ENCODE measurements at places on chromosomes 12 and 14. TPM values are rescaled to one million over a fixed set of nuclear protein-coding genes. Genes with fewer than 3 reads are reported as not detected.

DNA sequence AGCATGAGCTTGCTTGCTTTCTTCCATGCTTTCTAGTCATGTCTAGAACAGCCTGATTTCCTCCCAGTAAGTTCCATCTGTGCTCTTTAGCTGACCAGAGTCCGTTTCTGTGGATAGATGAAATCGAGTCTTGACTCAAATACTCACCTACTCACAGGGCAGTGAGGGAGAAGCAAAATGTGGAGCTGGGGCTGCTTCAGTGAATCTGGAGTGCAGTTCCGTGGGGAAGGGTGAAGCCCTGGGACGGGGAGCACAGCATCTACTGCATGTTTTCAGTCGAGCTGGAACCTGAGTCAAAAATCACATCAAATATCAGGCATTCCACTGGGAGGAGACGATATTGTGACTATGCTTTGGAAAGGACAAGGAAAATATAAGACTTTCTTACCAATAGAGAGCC lies 70.3 kb upstream of the PRMT8 start:
- DNase-seq = no peak

GRCh38 chr12:16881986-16882570 lies 276.1 kb upstream of the LMO3 start:
- DNase-seq = no peak

DNA sequence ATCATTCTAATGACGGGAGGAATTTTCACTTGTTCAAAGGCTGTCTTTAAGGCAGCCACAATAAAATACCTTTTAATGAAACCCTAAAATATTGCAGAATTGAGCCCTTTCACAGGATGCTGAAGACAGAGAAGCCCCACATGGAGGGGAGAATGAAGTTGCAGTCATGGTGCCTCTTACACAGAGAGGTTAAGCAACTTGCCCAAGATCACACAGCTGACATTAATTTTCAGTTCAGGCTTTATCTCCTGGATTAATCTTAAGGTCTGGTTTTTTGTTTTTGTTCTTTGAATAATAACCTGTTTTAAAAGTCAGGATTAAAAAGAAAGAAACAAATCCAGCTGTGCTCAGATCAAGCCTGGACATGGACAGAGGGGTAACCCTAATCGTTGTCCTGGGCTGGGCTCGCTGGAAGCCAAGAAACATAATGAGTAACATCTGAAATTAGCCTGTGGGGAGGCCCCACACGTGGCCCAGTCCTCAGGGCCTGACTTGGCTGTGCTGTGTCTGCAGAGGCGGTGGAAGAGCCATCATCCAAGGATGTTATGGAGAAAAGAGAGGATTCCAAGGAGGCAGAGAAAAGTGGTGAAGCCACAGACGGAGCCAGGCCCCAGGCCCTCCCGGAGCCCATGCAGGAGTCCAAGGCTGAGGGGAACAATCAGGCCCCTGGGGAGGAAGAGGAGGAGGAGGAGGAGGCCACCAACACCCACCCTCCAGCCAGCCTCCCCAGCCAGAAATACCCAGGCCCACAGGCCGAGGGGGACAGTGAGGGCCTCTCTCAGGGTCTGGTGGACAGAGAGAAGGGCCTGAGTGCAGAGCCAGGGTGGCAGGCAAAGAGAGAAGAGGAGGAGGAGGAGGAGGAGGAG lies 8.0 kb downstream of the CHGA start:
- no peak for DNase-seq

DNA sequence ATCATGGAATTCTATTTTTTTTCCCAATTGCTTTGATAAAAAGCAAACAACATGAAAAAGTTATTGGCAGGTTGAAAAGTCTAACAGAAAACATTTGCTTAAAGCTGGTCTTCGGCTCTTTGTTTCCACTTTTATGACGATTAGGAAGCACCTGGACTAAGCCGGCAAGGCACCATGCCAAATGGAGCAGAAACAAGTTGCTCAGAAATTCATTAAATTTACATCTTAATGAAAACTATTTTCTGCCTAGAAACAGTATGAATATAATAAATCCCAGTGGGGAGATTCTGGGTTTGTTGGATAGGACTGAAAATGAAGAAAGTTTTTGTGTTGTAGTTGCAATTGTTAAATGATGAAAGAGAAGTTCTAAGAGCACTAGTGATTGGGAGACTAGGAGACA lies 51.4 kb upstream of the OR9K2 start:
- no peak for DNase-seq

- DNase-seq = no peak
Observed at GRCh38 chr14:71354801-71355200, 447.5 kb downstream of the PCNX1 start.

DNA sequence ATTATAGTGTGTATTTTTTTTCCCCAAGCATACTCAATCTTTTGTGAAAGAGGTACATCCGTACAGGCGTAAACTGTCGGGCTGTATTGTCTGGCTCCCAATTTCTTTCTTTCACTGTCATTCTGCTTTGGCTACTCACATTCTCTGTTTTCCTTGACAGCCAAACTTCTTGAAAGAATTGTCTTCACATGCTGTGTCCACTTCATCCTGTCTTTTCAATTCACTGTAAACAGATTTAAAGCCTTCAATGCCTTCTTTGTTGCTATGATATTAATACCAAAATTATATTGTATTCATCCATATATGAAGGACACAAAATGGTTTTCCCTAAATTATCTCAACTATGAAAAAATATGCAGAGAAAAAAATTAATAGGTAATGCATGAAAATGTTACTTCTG lies 6.0 kb upstream of the ATP23 start:
- no peak for DNase-seq

- DNase-seq = no peak
Observed at GRCh38 chr12:82357845-82358199, 365 bp downstream of the CCDC59 start.

GRCh38 chr12:51508285-51508684 lies 82.7 kb upstream of the SCN8A start:
- no peak for DNase-seq

GRCh38 chr12:79407671-79408622 lies 282.8 kb downstream of the PAWR start:
- peak; percentile 15 for DNase-seq

DNA sequence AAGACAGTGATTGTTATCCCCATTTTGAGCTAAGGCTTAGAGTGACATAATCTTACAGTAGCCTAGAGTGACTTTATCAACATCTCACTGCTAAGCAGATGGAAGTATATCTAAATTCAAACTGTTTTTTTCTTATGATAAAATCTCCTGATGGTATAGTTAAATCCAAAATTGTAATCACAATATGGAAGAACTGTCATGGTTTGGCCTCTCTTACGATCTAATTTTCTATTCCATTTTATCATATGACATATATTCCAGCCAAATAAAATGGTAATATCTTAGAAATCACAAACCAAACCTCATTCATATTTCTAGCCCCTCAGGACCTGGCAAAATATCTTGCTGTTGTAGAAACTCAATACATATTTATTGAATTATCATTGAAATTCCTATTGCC lies 864.7 kb downstream of the SLC6A15 start:
- DNase-seq = no peak

DNA sequence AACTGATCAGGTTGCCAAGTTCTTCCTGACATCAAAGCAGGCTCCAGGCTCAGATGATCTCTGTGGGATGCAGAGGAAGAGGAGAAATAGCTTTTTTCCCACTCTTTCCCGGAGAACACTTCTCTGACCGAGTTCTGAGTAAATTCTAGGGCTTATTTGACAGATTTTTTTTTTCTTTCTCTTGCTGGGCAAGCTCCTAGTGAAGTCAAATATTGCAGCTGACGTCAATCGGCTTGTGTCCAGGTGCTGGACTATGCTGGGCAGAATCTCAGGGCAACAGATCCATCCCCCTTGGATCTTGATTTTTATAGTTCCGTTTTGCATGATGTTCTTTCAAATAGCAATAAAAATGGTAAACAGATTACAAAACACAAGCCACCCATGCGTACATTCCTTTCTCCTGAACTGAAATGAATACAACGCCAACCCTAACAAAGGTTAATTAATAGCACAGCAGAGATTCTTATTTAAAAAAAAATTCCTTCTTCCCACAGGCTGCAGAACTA lies 182.2 kb downstream of the NOVA1 start:
- DNase-seq = no peak

DNA sequence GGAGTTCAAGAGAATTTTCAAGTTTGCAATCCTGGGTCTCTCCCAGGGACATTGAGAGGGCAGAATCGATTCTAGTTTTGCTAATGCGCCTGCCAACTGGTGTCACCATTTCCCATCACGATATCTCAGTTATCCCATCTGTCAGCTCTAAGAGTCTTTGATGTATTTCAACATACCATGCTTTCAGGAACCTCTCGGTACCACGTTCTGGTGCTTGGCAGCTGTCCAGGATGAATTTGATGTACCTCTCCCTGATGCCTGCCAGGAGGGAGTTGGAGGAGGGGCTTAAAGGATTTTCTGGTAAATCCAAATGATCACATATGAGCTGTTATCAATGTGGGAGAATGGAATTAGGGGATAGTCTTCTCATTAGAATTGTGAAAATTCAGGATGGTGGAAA lies 332.5 kb downstream of the RGS6 start:
- no peak for DNase-seq

DNA sequence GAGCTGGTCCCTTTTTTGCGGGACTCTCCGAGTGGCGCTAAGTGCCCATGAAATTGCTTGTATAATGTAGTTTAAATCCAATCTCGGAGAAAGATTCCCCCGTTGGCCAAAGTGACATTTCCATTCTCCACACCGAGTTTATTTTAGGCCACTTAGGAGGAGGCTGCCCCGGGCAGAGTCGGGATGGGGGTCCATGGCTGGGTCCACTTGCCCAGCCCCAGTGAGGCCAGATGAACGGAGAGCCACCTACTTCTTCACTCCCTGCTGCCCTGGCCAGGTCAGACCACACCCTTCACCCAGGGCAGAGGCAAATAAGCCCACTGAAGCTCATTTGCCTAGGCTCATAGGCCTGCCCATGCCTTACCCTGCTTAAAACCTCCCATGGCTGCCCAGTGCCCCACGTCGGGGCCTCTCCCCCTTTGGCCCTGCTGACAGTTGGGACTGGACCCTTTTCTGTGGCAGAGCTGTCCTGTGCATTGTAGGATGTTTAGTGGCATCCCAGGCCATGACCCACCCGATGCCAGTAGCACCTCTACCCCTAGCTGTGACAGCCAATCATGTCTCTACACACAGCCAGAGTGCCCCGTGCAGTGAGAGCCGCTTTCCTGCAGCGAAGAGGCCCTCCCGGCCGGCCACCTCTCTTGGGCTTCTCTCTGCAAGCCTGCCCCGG lies 51.3 kb downstream of the FAM222A start:
- DNase-seq = peak; percentile 6

DNA sequence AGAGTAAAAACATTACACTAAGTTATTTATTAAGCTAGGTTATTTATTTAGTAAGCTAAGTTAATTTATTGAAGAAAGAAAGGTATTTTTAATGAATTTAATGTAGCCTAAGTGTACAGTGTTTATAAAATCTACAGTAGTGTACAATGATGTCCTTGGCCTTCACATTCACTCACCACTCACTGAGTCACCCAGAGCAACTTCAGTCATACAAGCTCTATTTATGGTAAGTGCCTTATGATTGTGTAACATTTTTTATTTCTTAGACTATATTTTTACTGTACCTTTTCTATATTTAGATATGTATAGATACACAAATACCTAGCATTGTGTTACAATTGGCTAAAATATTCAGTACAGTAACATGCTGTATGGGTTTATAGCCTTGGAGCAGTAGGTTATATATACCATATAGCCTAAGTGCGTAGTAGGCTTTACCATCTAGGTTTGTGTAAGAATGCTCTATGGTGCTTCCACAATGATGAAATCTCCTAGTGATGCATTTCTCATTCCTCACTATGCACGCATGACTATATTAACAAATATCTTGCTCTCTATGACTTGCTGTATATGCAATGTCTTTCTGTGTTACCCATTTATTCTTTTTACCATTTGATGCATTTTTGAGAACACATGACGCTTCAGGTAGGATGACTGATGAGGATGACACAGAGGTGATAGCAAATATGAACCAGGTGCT lies 309.6 kb upstream of the ATXN7L3B start:
- no peak for DNase-seq

GRCh38 chr12:80830533-80831088 lies 107.1 kb downstream of the LIN7A start:
- DNase-seq = no peak

- DNase-seq = no peak
Observed at GRCh38 chr14:71654810-71655209, 277.4 kb upstream of the RGS6 start.

DNA sequence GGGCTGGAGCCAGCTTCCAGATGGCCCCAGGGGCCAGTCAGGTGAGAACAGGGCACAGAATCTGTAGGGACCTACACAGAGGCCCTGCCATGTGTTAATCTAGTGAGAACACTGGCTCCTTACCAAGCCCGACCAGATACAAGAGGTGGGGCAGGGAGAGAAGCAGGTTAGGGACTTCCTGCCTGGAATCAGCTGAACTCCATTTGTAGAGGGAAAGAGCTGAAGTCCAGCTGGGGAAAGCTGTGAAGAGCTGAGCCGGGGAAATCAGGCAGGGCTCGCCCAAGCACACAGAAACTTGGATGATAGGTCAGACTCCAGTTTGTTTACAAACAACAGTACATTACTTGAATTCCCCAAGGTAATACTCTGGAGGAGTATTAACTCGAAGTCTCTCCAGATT lies 46.7 kb downstream of the PTGER2 start:
- DNase-seq = no peak

DNA sequence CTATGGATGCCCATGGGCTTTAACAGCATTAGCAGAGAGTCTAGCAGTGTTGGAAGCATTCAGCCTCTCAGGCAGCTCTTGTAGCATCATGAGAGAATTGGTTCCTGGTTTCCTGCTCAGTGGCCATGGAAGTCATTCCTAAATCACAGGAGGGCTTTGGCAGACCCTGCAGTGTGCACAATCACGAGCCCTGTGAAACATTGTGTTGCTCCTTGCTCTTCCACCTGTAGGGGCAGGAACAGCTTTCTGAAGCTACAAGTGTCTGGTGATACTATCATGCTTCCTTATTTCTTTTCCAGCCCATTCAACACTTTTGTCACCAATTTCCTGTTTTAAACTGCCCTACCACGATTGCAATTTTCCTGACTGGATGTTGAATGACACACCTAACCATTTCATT lies 402.2 kb upstream of the USP15 start:
- no peak for DNase-seq

KRT74 gene
- total RNA-seq = not detected

MRPL52 gene
- 152 TPM for total RNA-seq

LTBR gene
- 1.9 TPM for total RNA-seq

GPR84 gene
- total RNA-seq = 2.4 TPM

TAS2R42 gene
- not detected for total RNA-seq

MBIP gene
- 27.3 TPM for total RNA-seq

AQP5 gene
- not detected for total RNA-seq

SLC7A7 gene
- 0.34 TPM for total RNA-seq

KLHL28 gene
- 11.8 TPM for total RNA-seq

RDH11 gene
- total RNA-seq = 70.9 TPM

IQSEC3 gene
- 0.29 TPM for total RNA-seq

All from activated CD4-positive, alpha-beta memory T cell treated with anti-CD3 and anti-CD28 coated beads for 36 hours (primary cell).